ENCODE measurements at places on chromosomes 12 and 14.

DNA sequence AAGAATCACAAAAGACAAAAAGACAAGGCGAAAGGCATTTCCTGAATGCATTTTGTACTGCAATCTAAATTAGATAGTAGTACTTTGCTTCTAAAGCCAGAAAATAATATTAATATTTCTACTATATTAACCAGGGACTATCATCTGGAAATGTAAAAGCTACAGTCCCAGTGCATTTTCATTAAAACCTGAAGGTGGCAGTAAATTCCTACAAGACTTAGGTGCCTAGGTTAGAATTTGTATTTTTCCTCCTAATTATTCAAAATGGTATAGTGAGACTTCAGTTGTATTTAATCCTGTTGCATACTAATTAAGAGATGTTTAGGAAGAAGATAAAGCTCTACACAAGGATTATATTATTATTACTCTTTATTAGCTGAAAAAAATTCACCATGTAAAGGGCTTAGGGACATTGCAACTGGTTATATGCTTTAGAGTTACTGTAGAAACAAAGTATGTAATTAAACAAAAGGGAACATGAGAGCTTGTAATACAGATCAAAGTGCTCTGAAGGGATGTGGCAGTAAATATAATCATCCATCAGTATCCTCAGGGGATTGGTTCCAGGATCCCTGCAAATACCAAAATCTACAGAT lies 53.6 kb downstream of the BRMS1L start:
- DNase-seq, result no peak

GRCh38 chr12:62640910-62641448 lies 174.4 kb downstream of the MON2 start:
- DNase-seq, result no peak

- no peak for DNase-seq
These were observed 163.4 kb downstream of the SAMD4A start for GRCh38 chr14:54730156-54730961.

DNA sequence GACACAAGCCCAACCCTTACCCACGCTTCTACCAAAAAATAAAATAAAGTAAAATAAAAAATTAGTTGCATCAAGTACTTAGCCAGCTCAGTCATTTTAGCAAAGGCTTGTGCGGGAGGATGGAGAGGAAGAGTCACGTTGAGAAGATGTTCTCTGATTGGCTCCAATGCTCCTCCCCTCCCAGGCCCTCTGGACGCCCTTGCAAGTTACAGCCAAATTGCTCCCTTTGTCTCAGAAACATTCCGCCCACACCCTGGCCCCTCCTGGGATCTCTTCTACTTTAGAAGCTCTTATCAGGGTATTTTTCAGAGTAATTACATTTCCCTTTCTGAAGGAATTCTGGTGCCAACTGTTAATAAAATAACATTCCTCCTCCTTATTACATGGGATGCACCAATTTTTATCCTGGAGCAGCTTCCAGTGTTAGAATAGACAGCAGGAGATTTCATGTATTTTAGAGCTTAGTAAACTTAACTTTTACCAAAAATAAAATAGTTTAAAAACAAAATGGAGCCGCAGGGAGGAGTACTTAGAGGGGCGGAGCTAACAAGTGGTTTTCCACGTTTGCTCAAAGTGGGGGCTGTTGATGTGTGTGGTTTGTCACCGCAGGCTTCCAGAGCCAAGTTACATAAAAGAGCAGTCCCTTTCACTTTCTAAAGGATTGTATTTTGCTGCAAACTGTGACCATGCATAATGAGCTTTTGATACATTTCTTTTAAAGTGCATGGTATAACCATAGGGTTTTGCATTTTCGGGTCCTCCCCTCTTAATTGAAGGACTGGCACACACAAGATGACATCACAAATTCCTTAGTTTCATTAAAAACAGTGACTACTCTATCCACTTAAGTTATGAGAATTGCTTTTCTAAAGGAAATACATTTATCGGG lies 71.7 kb upstream of the RAP1B start:
- DNase-seq, result peak; percentile 42

DNA sequence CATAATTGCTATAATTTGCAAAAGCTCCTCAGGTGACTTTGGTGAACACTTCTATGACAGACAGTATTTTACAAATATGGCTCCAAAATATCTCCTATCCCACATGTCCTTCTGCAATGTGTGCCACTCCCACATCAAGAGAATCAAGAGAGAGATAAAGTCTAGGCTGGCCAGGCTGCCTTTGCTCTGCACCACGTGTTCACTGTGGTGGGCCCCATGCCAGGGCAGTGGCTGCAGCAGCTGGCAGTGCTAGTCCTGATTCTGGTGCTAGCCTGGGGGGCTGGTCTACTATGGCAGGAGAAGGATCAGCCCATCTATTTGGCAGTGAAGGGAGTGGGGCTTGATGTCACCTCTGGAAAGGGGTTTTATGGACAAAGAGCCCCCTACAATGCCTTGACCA lies 86.3 kb downstream of the DRAM1 start:
- DNase-seq, result no peak

- no peak for DNase-seq
These were observed 1.2 kb downstream of the ADAMTS20 start for GRCh38 chr12:43550831-43551271.

DNA sequence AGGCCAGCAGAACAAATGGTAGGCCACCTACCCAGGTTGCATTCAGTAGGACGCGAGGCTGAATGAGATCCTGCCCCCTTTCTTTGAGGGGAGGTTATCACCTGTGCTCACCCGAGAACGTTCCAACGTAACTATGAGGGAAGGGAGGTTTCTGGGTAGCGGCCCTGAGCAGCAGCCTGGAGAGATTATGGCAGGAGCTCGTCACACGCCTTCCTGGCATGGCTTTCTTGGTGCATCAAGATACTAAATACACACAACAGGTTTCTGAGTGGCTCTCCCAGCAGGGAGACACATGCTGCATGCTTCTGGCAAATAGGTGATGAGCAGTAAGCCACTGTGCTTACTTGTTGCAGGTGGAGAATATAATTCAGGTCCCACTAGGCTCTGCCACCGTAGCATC lies 147.7 kb downstream of the CALM1 start:
- DNase-seq, result no peak

DNA sequence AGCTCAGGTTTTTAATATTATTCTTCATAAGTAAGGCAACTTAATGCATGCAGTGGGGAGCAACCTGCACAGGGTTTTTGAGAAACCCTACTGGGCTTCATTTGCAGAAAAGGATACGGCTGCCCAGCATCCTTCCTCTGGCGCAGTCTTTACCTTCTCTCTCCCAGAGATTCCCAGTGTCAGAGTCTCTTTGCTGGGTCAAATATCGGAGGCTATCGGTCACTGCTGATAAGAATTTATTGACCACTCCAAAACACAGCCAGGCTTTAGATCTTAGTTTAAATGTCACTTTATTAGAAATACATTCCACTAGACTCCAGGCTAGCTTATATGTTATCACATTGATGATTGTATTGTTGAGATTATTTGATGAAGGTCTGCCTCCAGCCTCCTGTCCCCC lies 147.2 kb upstream of the CPSF6 start:
- no peak for DNase-seq

GRCh38 chr12:99059824-99060511 lies 414.9 kb downstream of the APAF1 start:
- no peak for DNase-seq

GRCh38 chr12:119609358-119609757 lies 15.8 kb downstream of the TMEM233 start:
- no peak for DNase-seq

DNA sequence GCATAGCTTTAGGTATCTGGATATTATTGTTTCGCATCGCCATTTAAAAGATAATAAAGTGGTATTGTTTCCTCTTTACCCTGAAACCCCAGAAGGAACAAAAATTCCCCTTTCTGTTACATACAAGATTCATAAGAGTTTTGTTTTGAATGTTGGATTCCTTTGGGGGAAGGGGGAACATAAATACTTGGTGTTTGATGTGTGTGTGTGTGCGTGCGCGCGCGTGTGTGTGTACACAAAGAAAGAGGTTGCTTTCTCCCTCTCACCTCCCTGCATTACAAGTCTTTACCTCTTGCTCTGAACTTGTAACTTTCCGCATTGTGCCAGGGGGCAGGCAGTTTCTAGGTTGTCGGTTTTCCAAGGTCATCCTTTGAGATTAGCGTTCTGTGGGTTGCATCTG lies 76.4 kb downstream of the GPATCH2L start:
- no peak for DNase-seq

DNA sequence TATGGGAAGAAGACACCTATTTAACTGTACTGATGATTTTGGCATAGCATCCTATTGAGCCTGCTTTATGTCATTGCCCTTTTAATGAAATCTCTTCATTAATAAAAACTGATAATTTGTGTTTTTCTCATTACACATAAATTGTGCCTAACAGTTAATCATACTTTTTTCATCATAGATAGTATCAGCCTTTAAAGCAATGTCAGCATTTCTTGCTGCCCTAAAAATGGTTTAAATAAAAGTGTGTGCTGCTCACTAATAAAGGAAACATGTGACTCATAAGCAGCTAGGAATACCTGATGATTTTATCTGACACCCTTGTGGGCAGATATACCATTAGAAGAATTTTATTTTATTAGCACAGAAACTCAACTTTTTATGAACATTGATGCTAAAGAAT lies 26.7 kb downstream of the TBK1 start:
- no peak for DNase-seq

DNA sequence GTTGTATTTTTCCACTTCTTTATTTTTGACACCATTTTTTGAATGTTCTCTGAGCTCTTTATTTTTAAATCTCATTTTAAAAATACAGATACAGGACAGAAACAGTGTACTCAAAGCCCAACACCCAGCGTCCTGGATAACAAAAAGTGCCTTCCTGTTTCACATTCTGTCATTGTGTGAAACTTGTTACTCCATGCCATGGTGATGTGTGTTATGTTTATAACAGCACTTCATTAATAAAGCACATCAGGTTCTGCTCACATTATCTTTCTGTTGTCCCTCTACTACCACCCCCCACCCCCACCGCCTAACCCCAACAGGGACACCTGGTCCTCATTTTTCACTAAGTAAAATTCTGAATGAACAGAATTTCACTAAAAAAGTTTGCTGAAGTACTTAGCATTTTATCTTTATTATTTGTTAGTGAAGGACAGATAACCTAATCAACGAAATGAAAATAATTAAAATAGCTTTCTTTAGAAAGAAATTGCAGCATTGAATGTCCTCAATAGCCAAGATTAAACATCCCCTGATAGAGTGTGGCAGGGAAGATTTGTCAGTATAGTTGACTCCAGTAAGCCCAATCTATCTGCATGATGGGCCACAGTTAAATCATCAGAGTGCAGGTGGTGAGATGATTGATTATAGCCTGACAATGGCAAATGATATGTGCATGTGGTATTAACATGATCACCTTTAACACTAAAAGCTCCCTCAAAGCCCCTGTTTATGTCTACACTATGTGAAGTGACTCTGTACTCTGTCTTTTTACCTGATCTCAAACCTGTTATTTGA lies 153.9 kb downstream of the ACSS3 start:
- DNase-seq, result no peak

DNA sequence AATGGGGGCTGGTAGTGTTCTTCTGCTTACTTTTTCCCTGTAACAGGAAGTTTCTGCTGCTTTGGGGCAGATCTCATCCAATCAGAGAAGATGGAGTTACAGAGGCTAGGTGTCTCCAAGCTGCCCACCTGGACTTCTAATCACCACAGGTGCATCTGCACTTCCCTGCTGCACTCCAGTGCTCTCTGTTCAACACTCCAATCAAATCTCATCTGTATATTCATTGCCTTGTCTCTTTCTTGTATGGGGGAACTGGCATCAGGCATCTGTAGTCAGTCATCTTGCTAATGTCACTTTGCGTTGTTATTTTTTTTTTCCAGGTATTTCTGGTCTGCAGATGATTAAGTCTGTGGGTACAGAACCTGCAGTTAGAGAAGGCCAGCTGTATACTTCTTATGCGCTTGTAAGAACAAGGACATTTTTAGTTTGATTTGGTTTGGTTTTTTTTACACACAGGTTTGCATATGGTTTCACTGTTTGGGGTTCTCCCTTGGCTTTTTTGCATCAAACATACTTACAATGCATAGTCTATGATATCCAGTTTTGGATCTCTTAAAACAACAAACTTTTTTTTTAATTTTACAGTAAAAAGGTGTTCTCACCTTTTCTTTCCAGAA lies 116.0 kb downstream of the METTL25 start:
- DNase-seq, result no peak

GRCh38 chr14:90272523-90272922 lies 16.2 kb downstream of the PSMC1 start:
- DNase-seq, result no peak

DNA sequence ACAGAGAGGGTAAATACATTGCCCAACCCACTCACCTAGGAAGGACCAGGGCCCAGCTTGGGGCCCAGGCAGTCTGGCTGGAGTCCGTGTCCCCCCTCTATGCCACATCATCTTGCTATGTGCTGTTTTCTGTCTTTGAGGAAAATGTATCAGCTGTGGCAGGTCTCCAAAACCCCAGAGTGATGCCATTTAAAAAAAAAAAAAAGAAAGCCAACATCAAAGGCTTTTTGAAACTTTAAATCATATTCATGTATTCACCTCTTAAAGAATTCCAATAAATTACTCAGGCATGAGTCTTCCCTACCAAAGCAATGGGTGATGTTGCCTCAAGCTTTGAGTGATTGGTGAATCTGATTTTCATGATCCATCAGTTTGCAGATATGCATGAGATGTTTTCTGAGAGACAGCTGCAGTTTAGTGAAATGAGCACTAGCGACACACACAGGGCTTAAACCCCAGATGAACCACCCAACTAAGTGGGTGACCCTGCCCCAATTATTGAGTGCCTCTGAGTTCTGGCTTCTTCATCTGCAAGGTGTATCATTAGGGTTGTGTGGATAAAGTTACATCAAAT lies 6.1 kb downstream of the KRT81 start:
- DNase-seq, result no peak

- DNase-seq, result no peak
These were observed 87.0 kb downstream of the FRMD6 start for GRCh38 chr14:51738754-51739153.

DNA sequence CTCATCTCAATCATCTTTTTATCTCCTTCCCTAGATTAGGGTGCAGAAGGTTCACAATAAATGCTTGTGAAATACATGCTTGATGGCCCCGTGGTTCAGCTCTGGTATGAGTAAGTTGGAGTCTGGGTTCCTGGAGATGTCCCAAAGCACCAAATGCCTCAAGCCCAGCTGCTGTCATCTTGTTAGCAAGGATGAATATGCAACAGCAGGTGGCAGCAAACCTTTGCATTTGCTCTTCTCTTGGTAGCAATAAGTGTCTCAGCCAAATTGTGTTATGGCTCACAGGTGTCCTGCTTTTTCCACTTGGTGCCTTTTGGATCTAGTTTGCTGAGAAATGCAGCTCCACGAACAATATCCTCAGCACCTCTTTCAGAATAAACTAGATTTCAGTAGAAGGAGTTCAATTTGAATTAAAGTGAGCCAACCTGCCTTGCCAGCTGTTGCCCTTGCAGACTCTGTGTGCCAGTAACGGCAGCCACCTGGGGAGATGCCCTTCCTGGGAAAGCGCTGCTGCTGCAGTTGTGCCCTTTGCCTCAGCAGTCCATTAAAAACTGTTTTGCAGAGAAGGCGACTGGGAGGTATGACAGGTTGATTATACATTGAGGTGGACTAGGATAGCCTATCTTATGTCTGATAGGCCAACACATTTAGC lies 417.3 kb downstream of the SNAPC1 start:
- DNase-seq, result no peak

Measured in CMK (cell line).